ENCODE measurements at places on chromosomes 1 and 21.

DNA sequence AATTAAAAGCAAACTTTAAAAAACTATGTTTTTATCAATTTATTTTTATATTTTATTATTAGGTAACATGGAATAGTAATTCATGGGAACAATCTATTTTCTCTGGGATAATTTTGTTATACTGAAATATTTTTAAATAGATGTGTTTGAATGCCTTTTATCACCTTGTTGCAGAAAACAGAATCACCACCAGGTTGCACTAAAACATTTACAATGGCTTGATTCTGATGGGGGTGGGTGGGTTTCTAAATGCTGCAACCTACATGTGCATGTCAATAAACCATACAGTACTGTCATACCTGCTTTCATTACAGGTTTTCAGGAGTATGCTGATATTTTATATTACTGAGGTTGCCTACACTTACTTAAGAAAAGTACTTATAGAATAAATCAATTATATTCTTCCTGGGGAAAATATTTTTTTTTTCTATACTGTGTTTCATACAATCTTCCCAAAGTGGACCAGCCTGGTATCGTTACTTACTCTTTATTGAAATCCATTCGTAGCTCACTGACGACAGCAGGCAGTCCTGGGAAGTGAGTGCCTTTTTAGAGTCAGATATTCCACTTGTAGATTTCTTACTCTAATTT is 132.8 kb downstream of the PTPRC start:
- no peak for DNase-seq

DNA sequence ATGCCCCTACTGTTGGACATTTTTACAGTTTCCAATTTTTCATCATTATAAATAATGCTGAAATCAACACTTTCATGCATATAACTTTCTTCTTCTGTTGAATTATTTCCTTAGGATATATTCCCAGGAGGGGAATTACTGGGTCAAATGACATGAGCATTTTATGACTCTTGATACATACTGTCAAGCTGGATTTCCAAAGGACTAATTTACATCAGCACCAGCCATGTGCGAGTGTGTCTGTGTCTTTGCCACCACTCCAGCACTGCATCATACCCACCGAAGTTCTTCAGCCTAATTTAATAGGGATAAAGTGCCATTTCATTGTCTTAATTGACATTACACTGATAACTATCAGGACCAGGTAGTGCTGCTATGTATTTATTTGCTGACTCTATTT is 146.7 kb downstream of the CSMD2 start:
- no peak for DNase-seq

- DNase-seq, result no peak
Observed at GRCh38 chr1:47720111-47720510, 277.1 kb downstream of the TRABD2B start.

DNA sequence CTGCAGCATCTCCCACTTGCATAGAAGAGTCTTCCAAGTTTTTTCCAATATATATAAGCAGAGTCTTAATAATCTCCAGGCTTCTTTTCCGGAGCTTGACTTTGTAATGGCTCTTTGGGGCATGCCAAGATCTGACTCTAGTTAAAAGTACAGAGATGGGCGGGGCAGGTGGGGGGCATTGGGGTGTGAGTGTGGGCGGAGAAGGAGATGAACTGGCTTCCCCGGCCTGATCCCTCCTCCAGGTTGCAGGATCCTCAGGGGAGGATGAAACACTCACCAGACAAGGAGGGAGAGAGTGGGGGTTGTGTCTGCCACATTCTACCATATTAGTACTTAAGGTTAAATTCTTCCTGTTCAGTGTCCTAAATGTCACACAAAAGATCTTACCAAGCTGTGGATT is 23.0 kb downstream of the S100A10 start:
- no peak for DNase-seq

GRCh38 chr1:168082008-168082876 is 54.5 kb downstream of the GPR161 start:
- peak; percentile 61 for DNase-seq

DNA sequence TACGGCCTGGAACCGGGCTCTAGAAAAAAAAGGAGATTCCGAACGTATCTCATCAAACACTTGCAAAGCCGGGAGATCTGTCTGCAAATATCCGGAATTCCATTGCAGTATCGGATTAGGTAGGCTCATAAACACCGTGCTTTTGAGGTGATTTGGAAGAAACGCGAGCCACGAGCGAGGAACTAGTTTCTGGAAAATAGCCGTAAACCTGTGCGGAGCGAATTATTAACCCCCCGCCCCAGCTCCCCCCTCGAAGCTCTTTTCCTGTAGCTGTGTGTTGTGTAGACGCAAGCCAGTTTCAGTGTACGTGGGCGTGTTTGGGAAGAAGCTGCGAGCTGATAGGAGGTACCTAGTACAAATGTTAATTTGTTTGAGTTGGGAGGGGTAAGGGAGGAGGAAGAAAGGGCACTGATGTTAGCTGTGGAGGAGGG is 1.1 kb downstream of the RALGPS2 start:
- DNase-seq, result peak; percentile 82

GRCh38 chr1:93023281-93023680 is 55.8 kb upstream of the MTF2 start:
- no peak for DNase-seq

DNA sequence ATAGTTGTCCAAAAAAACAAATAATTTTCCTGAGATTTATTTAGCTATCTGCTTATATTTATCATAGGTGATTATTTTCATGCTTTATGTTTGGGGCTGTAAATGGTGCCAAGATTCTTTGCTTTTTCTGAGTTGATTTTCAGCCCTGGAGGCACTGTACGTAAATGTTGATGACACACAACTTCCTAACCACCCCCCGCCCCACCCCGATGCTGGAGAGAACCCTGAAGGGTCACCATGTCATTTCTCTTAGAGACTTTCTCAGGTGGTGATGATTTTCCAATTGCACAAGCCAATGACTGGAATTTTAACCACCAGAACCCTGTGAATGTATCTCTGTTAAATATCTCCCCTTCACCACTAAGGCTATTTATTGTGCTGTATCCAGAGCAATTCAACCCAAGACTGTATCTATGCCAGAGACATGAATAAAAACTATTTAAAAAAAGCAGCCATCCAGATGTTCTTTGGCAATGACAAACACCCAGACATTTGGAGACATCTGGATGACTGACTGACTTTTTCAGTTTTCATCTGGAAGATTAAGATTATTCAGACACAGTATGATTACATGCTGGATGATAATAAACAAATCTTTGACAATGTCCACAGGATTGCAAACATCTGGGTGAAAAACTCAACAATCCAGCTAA is 346.0 kb downstream of the LMX1A start:
- DNase-seq, result no peak

- no peak for DNase-seq
Observed at GRCh38 chr1:244118109-244118761, 67.2 kb downstream of the ZBTB18 start.

- no peak for DNase-seq
Observed at GRCh38 chr21:46459356-46460112, 843 bp downstream of the DIP2A start.

DNA sequence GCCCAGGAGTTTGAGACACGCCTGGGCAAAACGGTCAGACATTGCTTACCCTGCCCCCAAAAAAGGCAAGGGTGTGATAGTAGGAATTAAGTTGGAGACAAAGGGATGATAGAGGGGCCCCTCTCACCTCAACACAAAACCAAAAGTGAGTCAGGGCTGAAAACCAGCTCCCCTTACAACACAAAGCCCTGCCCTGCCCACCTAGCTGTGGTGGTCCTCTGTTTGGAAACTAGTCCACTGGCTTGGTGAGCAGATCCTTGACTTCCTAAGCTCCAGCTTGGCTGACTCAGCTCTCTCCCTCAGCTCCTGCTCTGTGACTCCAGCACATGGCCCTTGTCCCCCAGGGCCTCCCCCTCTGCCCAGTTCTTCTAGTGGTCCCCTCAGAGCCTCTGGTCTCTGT is 603.8 kb downstream of the PTPRC start:
- no peak for DNase-seq

DNA sequence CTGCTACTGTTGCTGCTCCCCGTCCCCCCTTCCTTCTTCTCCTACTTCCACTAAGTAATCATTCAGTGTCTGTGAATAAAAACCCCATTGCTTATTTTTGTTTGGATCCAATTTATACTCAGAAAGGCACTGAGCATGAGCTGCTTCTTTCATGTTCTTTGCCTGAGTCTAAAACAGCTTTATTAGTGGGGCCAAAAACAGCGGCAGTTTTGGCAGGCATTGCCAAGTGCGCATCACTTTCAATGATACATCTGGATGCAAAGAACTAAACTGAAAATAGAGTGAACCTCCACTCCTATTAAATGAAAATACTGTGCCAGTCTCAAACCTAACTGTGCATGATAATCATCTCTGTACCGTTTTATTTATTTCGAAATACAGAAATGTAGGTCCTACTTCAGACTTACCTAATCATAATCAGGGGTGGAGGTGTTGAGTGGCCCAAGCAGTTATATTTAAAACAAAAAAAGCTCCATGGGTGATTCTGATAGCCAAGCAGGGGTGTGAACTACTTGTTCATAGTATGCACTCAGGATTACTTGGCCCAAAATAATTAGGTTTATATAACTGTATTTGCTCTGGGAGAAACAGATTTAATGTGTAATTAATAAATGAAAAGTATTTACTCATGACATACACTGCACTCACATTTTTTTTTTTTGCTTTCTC is 48.4 kb downstream of the NEK7 start:
- no peak for DNase-seq

DNA sequence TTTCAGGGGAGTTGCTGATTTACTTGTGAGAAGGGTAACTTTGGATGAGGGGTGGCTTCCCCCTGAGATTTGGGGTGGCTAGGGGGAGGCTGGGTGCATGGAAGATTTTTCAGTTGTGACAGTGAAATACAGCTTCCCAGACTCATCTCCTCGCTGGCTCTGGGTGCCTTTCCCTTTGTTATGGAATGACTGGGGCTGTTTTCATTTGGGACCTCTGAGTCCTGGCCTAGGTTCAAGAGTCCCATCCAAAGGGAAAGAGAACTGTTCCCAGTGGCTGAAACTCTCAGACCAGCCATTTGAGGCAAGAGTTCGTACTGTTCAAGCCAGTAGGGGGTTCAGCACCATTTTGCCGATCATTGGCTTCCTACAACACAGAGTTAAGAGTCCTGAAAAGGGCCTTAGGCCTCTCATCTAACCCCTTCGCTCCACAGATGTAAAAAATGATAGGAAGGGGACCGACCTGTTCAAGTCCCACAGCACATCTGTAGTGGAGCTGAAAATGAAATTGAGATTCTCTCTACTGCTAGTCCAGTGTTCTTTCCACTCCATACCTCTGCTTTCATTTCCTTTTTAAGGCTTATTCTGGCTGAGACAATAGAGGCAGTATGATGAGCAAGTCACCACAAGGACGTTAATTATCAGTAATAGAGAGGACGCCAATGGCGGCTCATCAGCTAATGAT is 958 bp downstream of the DDR2 start:
- DNase-seq, result no peak

GRCh38 chr1:153396461-153396860 is 5.6 kb upstream of the S100A8 start:
- no peak for DNase-seq

DNA sequence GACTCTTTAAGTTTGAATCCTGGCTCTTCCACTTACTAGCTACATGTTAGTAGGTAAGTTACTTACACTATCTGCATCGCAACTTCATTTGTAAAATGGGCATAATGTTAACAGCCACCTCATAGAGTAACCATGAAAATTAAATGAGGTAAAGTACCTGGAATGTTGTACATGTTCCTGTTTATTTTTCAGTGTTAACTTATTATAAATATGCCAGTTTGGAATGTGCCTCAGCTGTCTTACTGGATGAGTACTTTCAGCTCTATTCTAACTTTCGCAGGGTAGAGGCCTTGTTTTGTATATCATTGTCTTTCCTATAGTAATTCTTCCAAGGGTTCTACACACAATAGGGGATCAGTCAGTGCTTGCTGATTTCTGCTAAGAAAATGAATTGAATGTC is 167.4 kb downstream of the DUSP10 start:
- DNase-seq, result no peak

DNA sequence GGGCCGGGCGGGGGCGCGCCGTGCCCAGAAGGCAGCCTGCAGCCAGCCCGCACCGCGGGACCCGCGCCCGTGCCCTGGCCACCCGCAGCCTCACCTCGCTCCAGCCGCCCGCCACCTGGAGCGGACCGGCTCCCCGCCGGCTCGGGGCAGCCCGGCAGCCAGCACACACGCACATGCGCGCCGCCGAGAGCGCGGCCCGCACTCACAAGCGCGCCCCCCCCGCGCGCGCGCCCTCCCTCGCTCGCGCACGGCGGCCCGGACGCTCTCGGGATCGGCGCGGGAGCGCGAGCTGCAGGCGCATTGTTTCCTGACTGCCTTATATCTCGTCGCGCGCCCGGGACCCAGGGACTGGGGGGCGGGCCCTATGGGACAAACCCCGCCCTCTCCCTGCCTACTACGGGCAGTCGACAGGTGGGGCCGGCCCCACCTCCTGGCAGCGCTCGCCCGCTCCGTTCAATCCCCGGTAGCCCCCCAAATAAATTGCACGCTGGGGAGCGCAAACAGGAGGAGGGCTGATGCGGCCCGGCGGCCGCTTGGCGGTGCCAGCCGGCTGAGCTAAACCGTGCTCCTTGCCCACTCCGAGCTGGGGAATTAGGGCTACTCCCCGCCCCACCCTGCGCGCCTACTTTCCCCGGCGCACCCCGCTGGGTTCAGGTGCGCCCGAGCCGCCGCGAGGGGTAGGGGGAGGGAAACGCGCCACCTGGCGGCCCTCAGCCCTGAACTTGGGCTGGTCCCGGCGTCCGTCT is at the start of gene MYCL:
MYCL (minus strand) TSS at position 204 of the 746 bp plus-strand sequence. CDS start 483 bp downstream, outside the sequence.
- DNase-seq, result peak; percentile 93

DNA sequence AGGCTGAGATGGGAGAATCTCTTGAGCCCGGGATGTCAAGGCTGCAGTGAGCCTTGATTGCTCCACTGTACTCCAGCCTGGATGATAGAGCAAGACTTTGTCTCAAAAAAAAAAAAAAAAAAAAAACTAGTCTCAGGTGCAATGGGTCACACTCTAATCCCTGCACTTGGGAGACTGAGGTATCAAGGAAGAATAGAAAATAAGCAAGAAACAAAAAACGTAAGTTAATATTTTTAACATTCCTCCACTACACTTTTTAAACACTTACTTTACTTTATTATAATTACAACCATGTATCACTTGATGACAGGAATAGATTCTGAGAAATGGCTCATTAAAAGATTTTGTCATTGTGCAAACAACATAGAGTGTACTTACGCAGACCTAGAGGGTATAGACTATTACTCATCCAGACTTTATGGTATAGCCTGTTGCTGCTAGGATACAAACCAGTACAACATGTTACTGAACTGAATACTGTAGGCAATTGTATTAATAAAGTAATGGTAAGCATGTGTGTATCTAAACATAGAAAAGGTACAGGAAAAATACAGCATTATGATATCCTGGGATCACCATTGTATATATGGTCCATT is 1244.1 kb upstream of the ADGRL4 start:
- DNase-seq, result no peak

- DNase-seq, result no peak
Observed at GRCh38 chr21:41216486-41216885, 48.5 kb downstream of the BACE2 start.

- no peak for DNase-seq
Observed at GRCh38 chr1:32611859-32612188, 38.5 kb downstream of the ZBTB8OS start.
